ENCODE measurements at places on chromosomes 11 and 22.

GRCh38 chr11:33531743-33532181 is 168.9 kb downstream of the C11orf91 start:
- peak; percentile 93 for DNase-seq

DNA sequence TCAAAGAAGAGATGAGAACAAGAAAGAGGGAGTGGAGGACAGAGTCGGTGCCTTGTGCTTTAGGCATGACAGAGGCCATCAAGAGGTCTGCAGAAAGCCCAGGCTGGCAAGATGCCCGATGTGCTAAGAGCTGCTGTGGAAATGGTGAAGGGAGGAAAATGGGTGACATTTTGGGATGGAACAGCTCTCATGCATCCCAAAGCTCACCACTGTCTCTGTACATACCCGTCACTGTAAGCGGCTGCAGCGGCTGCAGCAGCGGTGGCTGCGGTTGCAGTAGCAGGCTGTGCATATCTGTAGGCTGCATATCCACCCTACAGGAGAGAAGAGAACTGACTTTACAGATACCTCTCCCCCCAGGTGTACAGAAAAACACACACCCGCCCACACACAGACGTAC is 28.6 kb downstream of the APOL5 start:
- DNase-seq: no peak

DNA sequence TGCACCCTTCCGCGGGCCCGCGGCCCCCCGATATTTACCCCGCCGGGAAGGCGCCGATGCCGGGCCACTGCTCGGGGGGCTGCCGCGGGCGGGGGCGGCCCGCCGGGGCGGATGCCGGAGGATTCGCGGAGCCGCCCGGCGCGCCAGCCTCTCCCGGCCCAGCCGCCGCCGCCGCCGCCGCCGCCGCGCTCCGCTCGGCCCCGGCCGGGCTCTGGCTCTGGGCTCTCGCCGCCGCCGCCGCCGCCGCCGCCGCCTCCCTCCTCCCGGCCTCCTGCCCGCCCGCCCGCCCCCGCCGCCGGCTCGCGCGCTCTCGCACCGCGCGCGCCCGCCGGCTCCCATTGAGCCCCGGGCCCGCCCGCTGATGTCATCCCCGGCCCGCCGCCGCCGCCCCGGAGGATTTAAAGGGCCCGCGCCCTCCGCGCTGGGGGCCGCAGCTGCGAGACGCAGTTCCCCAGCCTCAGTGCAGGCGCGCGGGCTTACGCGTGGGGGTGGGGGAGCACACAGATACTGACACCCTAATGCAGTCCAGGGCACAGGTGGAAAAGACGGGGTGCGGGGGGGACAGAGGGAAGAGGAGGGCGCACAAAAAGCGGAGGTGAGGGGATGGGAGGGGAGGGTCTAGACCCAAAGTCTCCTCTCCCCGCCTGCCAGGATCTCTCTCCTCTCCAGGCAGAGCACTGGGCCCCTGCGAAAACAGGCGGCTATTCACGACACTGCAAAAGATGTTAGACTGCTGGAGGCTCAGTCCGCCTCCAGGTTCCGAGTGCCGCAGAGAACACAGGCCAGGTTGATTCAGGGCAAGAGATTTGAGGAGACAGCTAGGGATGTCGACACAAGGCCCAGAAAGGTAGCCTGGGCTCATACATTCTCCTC is at the start of gene CSNK1E:
Gene CSNK1E, minus strand, starts transcription at position 312 of the 873 bp plus-strand sequence. CDS start 3,276 bp downstream, outside the sequence.
- peak; percentile 79 for DNase-seq

DNA sequence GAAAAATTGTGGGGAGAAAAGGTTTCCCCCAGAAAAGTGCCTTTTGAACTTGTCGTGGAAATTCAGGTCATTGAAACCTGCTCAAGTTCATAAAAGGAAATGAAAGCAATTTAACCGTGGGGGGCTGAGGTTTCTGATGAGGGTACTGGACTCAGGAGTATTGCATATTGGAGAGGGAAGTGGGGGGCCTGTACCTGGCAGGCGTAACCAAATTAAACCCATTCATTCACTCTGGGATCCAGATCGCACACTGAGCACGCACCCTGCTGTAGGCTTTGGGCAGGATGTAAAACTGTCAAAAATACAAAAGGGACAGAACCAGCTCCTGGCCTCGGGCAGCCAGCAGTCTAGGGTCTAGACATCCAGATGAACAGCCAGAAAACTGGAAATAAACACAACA is 1517.4 kb downstream of the BRD1 start:
- no peak for DNase-seq

- no peak for DNase-seq
These were observed 318.5 kb downstream of the MIAT start for GRCh38 chr22:26975865-26976264.

All from fibroblast of skin of right biceps (primary cell).